ENCODE measurements at places on chromosomes 7 and 10.
A peak's percentile ranks its signal among the peaks of the same experiment; 100 is the strongest.

DNA sequence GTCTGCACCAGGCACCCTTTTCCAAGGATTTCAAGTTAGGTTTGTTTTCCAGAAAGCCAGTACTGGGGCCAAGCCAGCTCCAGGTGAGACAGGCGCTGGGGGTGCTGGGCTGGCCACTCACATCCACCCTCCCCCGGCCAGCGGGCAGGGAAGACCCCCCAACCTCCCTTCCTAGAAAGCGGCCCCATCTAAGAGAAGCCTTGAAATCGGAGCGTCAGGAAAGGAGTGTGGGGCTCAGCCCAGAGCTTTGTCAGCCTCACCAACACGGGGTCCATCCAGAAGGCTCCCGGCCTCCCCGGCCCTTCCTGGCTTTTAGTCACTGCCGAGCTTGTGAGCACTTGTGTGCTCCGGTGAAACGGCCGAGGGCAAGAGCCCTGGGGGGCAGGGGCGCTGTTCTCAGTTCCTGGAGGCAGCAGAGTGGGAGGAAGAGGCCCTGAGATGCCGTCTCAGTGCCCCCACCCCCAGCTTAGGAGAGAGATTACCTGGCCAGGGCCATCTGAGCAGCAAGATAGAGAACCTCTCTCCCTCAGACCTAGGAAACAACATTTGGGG, 39.6 kb downstream of the PDGFA start:
- no peak for DNase-seq

GRCh38 chr10:12902135-12902572, 99.4 kb downstream of the CCDC3 start:
- DNase-seq, result no peak

GRCh38 chr7:92934096-92934495, 97.7 kb upstream of the CDK6 start:
- no peak for DNase-seq

DNA sequence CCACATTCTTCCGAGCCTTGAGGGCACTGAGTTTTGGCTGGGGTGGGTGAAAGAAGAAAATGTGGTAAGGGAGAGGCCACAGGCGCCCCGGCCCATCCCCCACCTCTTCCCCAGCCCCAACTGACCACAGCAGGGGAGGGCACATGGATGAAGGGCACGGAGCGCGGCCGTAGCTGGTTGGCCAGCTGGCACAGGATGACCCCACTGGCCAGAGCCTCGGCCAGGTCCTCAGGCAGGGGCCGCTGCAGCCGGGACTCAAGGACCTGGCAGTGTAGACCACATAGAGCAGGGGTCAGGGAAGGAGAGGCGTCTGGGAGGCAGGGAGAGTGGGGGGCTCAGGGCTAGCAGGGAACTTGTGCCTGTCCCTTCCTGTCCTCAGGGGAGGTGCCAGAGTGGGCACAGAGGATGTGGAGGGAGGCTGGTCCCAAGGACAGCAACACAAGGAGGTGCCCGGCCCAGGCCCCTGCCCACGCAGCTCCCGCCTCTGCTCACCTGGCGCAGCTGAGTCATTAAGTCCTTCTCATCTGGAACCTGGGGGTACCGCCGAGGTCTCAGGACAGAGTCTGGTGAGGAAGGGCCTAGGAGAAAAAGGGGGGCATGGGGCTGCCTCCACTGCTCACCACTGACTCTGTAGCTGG, 2.2 kb upstream of the SAP25 start:
- DNase-seq, result no peak

GRCh38 chr10:121572859-121573537, 25.2 kb downstream of the FGFR2 start:
- no peak for DNase-seq

DNA sequence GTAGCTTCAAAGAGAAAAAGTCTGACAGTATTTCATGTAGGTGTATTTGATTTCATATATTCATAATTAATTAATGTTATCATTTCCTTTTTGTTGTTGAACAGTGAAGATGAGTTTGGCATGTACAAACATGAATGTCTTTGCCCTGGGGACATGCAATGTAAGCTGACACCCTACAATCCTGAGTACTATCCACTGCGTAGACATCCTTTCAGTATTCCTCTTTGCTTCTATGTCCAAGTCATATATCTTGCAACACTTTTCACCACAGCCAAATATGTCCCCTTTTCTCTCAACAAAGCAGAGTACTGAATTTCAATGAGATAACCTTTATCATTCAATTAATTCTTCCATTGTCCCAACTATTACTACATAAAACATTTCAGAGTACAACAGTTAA, 93.6 kb downstream of the GPR37 start:
- DNase-seq, result no peak

DNA sequence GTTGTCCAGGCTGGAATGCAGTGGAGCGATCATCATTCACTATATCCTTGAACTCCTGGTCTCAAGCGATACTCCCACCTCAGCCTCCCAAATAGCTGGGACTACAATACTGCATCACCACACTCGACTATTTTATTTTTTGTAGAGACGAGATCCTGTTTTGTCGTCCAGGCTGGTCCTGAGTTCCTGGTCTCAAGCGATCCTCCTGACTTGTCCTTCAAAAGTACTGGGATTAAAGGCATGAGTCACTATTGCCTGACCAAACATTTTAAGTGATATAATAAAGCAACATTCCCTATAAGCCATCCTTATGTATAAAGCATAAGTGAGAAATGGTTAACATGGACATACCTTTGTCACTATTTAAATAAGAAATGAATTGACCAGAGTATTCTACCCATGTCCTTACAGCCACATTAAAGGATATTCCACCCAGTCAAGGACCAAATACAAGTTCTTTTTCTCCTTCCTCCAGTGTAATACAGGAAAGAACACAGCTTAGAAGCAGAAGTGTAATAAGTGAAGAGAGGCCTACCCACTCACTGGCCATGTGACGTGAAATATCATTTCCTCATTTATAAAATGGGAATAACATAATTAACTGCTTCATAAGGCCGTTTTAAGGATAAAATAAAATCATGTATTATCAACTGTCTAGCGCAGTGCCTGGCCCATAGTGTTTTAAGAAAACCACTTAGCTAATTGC, 82.0 kb downstream of the DOCK4 start:
- DNase-seq, result no peak

GRCh38 chr10:43125881-43126731, 12.1 kb upstream of the CSGALNACT2 start:
- no peak for DNase-seq

DNA sequence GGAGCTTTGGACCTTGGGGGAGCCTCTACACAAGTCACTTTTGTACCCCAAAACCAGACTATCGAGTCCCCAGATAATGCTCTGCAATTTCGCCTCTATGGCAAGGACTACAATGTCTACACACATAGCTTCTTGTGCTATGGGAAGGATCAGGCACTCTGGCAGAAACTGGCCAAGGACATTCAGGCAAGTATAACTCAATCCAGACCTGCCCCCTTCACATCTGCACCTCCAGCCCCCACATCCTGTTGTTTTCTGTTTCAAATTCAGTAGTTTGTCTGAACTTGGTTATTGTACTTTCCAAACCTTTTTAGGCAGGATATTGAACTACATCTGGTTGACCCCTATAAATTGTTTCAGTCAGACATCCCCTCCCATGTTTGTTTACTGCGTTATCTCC, 62.4 kb upstream of the CC2D2B start:
- DNase-seq, result no peak

DNA sequence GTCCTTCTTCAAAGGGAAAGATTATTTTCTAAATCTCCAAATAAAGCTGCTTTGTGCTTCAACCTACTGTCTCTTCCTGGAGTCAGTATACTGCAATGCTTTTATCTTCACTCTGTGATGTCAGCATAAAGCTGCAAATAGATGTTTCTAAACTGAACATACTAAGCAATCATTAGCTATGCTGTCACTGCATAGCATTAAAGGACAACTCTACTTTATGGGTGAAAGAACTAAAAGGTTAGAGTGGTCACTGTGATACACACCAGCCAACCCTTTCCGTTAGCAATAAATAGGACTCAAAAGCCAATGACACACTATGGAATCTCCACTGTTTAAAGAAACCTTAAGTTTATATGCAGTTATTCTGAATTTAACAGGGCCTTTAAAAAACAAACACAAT, 1.8 kb downstream of the CCDC186 start:
- no peak for DNase-seq

- peak; percentile 71 for DNase-seq
These were observed 554.4 kb downstream of the INHBA start for GRCh38 chr7:41148521-41148951.

- no peak for DNase-seq
These were observed 74.0 kb downstream of the WDR37 start for GRCh38 chr10:1130226-1130625.

DNA sequence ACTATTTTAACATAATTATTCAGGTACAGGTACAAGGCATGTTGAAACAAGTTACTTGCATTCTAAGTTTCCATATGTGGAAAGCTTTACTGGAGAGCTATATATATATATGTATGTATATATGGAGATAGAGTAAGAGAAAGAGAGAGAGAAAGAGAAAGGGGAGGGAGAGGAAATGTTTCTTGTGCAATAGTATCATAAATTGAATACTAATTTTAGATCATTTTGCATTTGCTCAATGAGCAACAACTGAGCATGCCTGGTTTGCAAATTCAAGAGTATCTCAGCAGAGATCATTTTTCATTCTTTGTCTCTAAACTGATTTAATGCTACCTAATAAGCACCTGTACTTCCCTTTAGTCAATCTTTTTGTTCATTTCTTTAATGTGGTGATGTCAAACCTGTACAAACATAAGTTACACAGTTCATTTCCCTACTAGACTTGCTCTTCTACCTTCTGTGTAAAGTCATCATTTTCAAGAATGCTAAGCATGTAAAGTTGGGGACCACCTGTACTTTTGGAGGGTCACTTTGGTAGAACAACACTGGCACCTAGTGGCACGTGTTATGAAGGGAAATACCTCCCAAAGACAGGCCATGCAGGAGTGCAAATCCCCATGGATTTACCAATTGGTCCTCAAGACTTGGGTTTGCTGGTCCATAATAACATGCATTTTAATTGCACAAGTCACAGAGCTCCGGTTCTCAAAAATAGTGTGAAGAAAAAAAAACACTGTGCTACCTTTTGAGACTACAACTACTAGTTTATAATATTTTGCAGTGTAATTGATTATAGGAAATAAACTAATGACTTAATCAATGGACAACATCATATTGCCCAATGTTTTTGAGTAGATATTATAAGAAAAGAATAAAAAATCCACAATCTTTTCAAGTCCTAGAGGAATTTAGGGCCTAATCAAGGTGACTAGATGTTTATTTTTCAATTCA, 431.2 kb upstream of the IGFBP3 start:
- no peak for DNase-seq

GRCh38 chr7:111090846-111091245, at the start of gene LRRN3:
Gene LRRN3, plus strand, starts transcription at chr7:111091127. Its CDS starts 31,646 bp downstream, at chr7:111122773.
- no peak for DNase-seq

DNA sequence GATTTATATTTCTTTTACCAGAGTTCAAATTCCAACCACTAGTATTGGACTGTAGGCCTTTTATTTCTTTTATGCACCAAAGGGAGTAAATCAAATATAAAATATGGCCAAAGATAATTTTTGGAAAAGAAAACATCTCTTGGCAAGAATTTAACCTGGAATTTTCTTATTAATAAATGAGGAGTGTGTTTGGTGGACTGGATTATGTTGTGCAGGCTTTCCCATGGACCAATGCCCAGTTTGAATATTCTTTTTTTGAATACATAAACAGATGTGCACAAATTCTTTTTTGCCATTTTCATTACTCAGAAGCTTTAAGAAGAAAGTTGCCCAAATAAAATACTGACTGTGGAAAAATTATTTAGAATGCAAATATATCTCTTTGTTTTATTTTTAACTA, 22.1 kb upstream of the PRKG1 start:
- DNase-seq, result no peak

DNA sequence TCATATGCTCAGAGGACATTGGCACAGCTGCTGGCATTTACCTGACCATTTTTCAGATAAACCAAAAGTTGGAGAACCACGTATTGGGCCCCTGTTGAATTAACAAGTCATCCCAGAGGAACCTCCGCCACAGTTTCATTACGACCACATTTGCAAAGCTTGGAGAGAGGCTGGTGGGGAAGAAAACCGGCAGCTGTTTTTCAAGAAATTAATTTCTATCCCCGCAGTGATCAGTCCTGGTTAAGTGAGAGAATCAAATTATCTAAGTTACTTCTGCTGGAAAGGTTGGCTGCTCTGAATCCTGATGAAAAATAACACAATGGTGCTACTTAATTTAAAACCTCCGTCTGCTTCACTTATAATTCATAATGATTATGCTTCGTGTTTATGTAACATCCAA, 737.1 kb upstream of the AUTS2 start:
- no peak for DNase-seq

GRCh38 chr10:133608855-133609254, 17.7 kb downstream of the FRG2B start:
- no peak for DNase-seq

DNA sequence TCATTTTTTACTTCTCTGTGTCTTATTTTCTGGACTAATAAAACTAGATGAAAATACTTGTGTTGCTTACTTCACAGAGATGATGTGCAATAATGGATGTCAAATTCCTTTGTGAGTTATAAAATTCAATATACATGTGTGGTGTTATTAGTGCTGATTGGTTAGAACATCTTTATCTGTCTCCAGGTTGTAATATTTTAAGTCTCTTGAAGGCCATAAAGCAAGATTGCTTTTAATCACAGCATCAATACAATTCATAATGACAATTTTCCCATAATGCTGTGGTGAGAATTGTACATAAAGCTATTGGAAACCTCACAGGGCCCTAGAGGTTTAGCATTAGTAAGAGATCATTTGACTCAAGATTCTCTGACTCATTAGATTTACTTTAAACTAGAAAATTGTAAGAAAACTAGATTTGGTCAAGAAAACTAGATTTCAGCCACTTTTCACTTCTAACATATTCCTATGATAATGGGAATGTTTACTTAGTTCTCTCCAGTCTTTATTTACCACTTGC, 963.7 kb downstream of the REEP3 start:
- no peak for DNase-seq

DNA sequence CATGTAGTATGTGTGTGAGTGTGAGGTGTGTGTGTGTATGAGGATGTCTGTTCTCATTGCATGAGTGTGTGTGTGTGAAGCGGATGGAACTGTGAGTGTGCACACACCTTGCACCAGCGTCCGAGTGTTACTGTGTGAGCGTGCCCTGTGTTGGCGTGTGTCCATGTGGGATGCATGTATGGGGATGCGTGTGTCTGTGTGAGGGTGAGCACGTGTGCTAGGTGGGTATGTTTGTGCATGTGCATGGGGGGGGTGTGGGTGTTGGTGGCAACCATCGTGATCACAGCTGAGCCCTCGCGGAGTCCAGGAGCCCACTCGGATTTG, 6.4 kb downstream of the KNDC1 start:
- DNase-seq, result no peak
